Smooth muscle cell of the brain vasculature (primary cell): ENCODE measurements at places on chromosomes 12 and 14.

DNA sequence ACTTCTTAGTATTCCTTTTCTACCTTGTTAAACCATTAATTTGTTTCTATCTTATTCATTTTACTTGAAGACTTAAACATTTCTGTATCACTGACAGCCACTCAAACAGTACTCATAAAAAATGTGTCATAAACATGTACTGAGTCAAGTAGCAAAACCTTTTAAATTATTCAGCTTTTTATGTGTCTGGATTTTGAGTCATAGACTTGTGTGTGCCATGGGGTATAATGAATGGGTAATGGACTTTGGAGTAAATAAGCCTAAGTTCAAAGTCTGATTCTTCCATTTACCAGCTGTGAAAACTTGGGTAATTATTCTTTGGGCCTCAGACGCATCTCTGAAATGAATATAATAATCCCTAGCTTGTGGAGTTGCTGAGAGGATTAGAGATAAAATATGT, 199.0 kb downstream of the RAD51B start:
- DNase-seq = no peak

DNA sequence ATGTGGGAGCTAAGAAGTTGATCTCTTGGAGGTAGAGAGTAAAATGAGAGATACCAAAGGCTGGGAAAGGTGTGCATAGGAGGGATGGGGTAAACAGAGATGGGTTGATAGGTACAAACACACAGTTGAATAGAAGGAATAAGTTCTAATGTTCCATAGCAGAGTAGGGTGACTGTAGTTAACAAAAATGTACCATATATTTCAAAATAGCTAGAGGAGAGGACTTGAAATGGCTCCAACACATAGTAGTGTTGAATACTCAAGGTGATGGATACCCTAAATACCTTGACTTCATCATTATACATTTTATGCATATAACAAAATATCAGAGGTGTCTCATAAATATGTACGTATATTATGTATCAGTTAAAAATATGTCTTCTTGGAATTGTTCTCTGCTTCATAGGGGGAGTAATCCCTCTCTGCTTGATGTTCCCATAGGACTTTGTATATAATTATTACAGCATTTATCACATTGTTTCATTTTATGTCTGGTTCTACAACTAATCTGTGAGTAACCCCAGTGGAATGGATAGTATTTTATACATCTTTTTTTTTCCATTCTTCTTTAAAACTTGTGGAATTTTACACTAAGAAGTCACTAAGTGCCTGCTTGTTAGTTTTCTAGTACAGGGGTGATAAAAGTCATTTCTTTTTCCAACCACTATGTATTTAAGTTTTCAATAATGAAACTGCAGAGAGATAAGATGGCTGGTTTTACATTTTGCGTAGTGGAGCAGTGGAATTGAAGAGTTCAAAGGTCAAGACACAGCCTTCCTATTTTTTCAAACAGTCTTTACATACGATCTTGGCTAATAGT, 1940.0 kb upstream of the SEL1L start:
- DNase-seq = no peak

DNA sequence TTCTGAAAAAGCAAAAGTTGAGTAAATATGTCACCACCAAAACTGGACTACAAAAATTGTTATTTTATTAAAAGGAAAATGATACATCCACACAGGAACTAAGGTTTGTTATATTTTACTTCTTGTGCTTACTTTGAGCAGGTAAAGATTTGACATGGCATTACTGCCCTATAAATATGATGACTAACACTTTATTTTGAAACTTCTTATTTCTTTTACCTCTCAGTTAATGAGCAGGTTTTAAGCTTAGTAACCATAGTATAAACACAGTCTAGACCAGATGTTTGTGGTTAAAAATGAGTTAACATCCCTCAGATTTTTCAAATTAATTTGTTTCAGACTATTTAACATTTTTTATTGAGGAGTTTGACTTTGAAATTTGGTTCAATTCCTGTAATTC, 862.5 kb upstream of the USP15 start:
- no peak for DNase-seq

- DNase-seq = no peak
Observed at GRCh38 chr12:18139989-18140596, 50.1 kb upstream of the RERGL start.

GRCh38 chr12:70154087-70154638, 89.1 kb upstream of the CNOT2 start:
- no peak for DNase-seq

- no peak for DNase-seq
Observed at GRCh38 chr14:92362781-92363235, 39.8 kb downstream of the SLC24A4 start.

DNA sequence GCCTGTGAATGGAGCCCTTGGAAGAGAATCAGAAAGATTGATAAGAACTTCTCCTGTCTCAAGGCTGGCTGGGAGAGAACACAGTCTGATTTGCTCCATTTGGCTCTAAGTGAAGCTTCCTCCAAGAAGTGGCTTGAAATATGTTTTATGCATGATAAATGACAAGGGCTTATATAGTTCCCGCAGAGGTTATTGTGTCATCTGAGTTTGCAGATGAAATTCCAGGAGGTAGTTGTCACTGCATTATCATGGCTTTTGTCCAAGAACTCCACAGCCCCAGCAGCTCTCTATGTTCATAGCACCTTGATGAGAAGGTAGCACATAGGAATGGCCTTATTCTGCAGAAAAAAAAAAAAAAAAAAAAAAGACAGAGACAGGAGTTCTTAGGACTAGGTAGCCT, 108.5 kb downstream of the DACT1 start:
- DNase-seq = no peak

- DNase-seq = no peak
Observed at GRCh38 chr12:70043490-70044138, 199.6 kb upstream of the CNOT2 start.

DNA sequence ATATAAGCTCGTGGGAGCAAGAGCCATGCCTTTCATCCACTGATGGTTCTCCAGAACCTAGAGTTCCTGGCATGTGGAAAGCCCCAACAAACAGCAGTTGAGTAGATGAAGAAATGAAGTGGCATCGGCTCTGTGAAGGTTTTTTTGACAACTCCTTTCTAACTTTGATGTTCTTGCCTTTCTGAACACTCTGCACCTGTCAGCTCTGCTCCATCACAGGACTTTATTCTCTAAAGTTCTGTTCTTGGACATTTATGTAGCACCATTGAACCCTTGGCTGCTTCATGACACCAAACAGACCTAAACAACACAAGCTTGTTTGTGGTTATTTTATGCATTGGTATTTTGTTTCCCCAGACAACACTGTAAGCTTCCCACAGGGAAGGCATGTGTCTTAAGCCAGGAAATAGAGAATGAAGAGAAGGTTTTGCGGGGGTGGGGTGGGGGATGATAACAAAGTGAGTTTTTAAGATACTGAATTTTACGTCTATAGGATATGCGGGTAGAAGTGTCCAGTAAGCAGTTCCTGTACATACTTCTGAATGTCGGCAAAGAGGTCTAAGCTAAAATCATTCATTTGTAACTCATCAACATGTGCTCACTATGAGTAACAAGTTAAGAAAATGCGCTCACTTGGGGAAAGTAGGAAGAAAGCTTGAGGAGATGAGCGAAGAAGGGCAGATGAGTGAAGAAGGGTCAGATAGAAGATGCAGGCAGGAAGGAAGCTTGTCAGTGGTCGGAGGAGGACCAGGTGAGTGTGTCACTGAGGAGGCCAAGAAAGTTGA, 146.0 kb upstream of the PLEKHG7 start:
- no peak for DNase-seq

DNA sequence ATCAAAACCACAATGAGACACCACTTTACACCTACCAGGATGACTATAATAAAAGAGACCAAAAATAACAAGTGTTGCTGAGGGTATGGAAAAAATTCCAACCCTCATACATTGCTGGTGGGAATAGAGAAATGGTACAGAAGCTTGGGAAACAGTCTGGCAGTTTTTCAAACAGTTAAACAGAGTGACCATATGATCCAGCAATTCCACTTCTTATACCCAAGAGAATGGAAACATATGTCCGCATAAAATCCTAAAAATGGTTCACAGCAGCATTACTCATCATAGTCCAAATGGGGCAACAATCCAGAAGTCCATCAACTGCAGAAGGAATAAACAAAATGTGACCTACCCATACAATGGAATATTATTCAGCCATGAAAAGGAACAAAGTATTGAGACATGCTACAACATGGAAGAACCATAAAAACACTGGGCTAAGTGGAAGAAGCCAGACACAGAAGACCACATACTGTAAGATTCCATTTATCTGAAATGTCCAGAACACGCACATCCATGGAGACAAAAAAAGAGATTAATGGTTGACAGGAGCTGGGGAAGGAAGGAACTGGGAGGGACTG, 44.5 kb downstream of the CHGA start:
- DNase-seq = no peak

- no peak for DNase-seq
Observed at GRCh38 chr12:124487066-124487833, 80.2 kb downstream of the NCOR2 start.

- DNase-seq = no peak
Observed at GRCh38 chr14:38302966-38303365, 47.1 kb upstream of the CLEC14A start.

- DNase-seq = no peak
Observed at GRCh38 chr12:93856611-93857010, 179.4 kb downstream of the CRADD start.

DNA sequence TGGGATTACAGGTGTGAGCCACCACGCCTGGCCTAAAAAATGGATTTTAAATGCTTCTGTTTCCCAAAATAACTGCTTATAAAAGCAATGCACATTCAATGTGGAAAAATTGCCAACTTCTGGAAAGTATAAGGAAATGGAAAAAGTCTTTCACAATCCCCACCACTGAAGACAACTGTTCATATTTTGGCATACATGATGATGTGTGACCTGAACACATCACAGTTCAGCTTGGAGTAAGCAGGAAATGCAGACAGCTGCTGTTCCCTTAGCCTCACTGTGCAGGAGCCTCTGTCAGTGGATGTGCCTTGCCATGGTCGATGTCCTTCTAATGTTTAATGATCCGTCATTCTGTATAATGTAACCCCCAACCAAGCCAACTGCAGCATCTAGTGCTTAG, 5.2 kb downstream of the MTERF2 start:
- no peak for DNase-seq

DNA sequence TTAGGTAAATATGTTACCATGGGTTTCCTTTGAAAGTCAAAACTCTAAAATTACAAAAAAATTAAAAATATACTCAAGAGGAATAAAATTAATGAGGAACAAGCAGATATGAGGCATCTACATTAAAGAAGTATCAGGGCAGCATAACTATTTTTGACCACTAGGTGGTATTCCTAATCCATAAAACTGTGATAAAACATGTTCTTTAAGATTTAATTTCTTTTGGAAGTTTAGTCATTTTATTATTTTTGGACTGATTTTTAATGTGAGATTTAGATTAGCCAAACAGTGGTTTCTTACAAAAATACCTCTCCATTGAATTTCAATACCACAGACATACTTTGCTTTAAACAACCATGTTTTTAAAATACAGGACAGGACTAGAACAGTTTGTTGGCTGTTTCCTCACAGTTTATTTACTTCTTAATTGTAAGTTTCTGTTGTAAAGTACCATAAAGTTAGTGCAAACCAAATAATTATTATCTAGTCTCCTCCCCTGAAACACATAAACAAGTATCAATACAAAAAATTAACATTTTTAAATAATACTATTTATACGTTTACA, 49.8 kb downstream of the NTS start:
- DNase-seq = no peak

DNA sequence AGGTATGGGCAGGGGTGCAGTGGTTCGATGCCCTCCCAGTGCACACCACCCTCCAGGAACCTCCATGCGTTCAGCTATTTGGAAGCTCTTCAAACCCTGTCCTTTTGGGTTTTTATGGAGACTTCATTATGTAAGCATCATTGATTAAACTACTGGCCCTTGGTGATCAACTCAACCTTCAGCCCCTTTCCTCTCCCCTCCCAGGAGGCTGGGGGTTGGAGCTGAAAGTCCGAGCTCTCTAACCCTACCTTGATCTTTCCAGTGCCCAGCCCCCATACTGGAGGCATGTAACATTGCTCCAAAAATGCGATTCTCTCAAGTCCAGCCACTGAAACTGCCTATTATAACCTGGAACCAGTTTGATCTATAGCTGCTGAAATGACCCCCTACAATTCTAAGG, 188.1 kb downstream of the IPO8 start:
- DNase-seq = no peak

- no peak for DNase-seq
Observed at GRCh38 chr12:4703676-4704075, 16.5 kb upstream of the GALNT8 start.

DNA sequence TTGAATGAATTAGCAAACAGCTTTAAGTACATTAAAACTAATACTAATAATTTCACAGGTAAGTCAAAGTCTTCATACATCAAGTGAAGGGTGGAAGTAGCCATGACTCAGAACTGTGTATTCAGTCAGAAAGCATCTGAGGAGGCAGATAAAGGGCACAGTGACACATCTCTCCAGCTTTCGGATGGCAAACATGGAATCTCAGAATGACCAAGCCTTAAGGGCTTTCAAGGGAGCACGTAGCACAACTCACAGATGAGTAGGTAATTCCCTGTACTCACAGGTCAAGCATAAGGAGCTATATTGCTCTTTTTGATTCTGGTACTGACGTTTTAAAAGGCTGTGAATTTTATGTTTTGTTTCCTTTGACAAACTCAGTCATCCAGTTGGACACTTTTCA, 56.0 kb downstream of the MDGA2 start:
- DNase-seq = no peak

- DNase-seq = no peak
Observed at GRCh38 chr12:111261911-111262676, 106.8 kb downstream of the PHETA1 start.

DNA sequence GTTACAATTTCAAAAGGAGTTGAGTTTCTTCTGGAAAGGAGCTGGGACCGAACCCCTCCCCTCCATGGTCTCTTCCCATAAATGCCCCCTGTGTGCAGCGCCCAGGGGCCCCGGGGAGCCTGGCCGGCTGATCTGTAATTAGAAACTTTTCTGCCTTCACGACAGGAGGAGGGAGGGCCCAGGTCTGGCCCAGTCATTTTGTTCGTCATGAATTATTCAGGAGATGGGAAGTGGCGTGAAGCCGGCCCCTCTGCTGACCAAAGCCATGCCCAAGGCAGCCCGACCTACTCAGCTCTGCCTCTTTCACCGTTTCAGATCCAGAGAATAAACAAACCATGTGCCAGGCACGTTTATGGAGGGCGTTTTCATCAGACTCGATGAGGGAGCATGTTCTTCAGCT, 33.3 kb upstream of the MSI1 start:
- DNase-seq = no peak

DNA sequence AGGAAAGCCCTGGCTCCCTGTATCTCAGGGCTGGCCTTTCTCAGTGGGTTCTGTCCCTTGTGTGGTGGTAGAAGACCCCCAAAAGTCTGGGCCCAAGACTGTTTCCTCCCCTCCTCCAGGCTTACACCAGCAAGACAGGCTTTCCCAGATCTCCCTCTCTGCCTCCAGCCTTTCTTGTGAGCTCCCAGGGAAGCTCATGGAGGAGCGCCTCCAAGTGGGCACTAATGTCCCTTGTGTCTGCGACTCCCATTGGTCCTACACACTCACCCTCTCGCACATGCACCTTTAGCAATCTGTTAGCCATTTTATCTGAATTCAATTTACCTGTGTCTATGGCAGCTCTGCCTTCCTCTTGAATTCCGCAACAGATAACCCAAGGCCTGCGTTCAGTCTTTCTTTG, 251.1 kb upstream of the CAND1 start:
- DNase-seq = no peak
